NCI-H1417 (cell line): ENCODE measurements at places on chromosomes 2 and 18.

GRCh38 chr2:36446294-36446693 lies 90.7 kb downstream of the CRIM1 start:
- DNase-seq: no peak

- peak; percentile 7 for DNase-seq
These were observed 65.7 kb upstream of the ZNF236 start for GRCh38 chr18:76756531-76757253.

- peak; percentile 9 for DNase-seq
These were observed 43.6 kb downstream of the MRPS5 start for GRCh38 chr2:95077861-95078603.

DNA sequence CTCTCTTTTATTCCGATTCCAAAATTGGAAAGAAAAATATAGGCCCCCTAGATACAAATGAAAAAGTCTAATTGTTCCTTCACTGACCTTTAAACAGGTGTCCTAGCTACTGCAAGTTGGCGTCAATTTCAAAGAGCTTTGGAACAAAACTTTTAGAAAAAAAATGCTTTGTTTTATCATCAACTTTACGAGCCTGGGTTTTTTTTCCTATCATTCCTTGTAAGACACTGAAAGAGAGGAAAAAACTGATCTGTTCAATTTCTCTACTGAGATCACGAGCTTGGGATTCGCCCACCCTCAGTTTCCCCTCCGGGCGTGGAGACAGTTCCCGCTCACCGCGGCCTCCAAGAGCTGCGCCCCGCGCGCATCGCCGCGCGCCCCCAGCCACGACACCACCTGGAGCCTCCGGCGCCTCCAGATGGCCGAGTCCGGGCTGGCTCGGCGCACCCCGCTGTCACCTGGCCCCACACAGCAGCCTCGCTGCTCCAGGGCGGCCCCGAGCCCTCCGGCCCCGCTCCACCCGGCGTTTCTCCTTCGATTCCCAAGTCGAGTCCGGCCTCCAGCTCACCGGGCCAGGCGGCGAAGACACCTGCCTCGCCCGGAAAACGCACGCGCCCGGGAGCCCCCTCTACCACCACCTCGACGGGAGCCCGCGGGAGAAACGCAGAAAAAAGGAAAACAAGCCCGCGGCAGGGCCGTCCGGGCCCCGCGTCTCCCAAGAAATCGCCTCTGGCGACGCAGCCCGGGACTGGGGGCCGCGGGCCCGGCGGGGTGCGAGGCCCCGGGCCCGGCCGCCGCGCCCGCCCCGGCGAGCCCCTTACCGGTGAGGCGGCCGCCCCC lies 656 bp downstream of the TBC1D8 start:
- DNase-seq: no peak

DNA sequence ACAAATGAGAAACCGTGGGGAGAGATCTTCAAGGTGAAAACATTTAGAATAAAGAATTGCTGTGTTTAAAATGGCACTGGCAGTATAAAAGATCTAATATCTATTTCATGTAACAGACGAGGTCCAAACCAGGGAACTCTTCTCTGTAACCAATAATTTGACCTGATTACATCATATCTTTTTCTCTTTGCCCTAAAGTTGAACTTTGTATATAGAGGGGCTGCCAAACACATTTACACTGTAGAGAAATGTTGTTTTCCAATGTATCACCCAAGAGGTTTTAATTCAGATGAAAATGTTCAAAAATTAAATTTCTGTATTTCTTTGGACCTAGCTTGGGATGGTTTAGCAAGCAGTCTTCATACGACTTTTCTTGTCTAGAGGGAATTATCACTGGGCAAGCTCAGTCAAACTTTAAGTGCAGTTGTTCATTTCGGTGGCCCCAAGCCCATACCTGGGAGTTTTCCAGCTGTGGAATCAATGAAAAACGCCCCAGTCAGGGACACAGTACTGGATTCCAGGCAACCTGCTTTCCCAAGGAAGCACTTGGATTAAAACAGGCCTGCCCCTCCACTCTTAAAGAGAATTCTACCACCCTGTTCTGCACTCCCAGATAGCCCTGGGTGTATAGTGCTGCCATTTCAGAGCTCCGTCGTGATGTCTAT lies 208.5 kb upstream of the FN1 start:
- DNase-seq: no peak

DNA sequence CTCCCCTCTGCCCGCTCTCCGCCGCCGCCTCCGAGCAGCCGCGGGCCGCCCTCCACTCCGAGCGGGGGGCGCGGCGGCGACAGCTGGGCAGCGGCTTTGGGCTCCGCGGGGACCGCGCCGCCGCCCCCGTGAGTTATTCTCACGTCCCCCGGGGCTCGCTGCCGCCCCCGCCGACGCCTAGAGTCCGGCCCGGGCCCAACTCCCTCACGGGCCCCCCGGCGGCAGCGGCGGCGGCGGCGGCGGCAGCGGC lies 645 bp downstream of the MIB1 start:
- DNase-seq: no peak

DNA sequence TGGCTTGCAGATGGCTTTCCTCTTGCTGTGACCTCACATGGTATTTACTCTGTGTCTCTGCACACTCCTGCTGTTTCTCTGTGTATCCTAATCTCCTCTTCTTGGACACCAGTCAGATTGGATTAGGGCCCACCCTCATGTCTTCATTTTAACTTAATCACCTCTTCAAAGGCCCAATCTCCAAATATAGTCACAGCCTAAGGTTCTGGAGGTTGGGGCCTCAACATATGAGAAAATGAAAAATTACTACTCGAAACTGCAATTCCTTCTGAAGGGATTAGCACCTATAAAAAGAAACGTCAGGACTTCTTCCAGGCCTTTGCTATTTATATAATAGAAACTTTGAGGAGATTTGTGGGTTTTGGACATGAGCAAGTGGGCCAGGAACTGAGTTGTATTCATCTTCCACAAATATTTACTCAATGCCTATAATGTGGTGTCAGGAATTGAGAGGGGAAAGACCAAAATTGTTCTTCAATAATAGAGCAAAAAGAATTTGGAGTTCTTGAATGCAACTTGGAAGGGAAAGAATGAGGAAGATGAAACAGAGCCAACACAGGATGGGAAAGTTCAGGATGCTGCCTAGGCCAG lies 270.0 kb upstream of the FN1 start:
- no peak for DNase-seq

DNA sequence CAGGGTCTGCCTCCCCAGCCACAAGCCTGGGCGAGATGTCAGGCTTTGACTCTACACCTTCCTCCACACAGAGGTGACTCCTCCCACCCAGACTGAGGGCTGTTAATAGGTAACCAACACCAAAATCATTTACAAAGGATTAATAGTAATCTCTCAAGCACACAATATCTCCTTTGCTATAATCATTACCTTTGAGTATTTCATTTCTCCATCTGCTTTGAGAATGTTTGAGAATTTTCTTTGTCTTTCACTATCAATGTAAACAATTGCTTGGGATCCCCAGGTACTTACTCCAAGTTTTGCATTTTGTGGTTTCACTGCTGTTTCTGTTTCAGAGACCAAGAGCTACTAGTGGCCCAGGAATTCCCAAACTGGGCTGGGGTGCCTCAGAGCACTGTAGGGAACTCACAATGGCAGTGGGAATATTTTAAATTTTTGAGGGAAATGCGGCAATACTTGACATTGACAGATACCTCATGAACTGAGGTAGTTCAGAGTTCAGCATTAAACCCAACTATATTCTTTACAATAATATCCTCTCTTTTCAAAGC lies 166.4 kb upstream of the MGAT5 start:
- no peak for DNase-seq

DNA sequence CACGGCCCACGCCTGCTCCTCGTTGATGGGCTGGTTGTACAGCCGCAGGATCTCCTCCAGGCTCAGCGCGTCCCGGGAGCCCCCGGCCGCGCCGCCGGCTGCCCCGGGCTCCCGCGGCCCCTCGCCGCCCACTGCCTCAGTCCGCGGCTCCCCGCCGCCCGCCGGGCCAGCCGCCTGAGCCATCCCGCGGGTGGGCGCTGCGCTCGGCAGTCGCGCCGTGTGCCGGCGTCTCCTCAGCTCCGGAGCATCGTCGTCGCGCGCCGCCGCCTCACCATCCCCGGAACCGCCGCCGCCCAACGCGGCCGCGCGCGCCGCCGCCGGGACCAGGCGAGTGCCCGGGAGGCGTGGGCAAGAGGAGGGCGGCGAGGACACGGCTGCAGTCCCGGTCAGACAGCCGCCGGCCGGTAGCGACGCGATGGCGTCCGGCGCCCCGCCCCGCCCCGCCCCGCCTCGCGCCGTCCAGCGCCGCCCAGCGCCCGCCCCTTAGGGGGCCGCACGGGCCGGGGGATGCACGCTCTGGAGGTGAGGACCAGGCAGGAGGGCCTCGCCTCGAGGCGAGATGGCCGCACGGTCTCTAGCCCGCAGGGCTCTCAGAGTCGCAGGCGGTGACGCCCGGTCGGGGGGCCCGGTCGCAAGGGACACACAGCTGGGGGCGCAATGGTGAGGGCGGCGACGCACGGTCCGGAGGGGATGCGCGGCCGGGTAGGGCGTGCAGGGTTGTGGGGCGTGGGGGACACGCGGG lies at the start of gene SPIRE1:
TSS of gene SPIRE1 (minus strand) at position 424 of the 742 bp plus-strand sequence. CDS start at position 183, 241 bp downstream.
- peak; percentile 90 for DNase-seq

- no peak for DNase-seq
These were observed 563 bp upstream of the GMCL1 start for GRCh38 chr2:69828938-69829255.

DNA sequence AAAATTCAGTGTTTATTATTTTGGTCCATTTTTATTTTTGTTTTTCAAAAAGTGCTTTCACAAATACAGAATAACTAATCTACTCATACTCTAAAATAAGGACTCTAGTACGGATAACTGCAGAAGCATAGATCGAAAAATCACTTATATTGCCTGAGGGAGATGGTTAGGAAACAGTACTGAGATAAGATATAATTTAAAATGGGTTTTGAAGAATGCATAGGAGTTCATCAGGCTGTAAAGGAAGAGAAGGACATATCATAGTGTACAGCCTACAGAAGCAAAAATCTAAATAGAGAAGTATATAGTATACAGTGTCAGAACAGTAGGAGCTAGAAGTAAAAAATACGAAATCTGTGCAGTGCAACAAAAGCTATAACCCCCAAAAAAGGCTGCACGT lies 247.4 kb downstream of the SOX11 start:
- no peak for DNase-seq

DNA sequence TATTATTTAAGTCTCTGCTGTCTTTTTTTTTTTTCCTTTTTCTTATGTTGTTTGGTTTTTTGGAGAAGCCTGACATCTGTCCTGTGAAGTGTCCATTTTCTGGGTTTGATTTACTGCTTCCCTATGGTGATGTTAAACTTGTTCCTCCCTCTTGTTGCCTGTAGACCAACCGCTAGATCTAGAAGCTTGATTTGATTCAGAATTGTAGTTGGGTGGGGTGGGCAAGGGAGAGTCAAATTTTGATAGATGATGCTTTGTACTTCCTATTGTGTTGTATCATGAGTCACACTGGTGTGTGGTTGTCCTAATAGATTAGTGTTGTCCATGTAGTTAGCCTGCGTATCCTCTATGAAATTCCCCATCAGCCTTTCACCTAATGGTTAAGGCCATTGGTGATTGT lies 35.4 kb downstream of the CAB39 start:
- DNase-seq: no peak

DNA sequence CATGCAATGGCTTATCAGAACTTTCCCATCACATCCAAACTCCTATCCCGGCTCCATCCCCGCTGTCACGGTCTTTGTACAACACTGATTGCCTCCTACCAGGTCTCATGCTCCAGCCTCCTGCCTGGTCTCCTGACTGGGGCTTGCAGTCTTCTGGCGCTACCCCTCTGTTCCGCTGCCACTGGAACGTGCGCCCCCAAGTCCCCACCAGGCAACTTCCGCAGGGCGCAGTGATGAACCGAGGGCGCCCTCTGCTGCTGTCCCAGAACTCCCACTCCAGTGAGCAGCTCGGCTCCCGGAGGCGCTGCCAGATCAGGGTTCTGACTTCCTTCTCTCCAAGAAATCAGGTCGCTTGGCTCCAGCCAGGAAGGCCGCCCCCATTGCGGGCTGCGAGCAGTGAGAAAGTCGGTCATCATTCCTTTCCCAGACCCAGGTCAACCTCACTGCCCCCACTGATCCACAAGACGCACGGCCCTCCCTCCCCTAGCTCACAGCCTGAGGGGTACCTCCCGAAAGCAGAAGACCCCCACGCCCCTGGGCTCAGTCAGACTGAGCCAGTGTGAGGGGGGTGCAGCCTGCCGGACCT lies 43.9 kb upstream of the RAB11FIP5 start:
- DNase-seq: peak; percentile 71

- no peak for DNase-seq
These were observed 130.7 kb downstream of the ANKRD44 start for GRCh38 chr2:197179744-197180498.

GRCh38 chr18:33076601-33077000 lies 303.8 kb upstream of the KLHL14 start:
- no peak for DNase-seq

- DNase-seq: no peak
These were observed 21.2 kb downstream of the TYMS start for GRCh38 chr18:678482-679182.

GRCh38 chr2:199911877-199912161 lies 726 bp downstream of the C2orf69 start:
- DNase-seq: no peak

DNA sequence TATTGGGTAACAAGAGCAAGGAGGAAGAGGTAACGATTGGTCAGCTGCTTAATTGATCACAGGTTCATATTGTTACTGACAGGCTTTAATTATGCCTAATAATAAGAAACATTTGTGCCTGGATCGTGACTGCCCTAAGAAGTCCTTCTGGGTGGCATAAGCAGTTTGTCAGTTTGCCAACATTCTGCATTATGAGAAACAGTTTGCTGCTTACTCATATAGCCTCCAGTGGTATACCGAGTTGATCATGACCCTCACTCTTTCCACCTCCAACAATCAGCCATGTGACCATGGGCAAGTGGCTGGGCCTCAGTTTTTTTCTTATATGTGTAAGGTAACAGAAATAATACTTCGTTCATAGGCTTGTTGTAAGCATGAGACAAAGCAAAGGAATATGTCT lies 96.6 kb upstream of the CABLES1 start:
- DNase-seq: peak; percentile 30

GRCh38 chr2:12061286-12062052 lies 315.0 kb downstream of the LPIN1 start:
- no peak for DNase-seq

DNA sequence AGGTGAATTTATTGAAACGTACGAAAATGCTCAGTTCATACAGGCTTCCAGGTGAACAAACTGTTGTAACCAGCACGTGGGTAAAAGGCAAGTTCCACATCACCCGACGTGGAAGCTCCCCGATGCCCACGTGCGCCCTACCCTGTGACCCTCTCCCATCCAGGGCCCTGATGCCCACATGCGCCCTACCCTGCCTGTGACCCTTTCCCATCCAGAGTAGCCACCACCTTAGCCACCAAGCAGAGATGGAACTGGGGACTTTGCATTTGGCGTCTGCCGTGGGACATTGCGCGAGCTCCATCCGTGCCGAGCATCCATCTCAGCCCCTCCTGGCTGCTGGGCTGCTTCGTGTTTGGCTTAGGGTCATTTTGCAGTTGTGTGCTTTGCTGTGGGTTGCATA lies 37.5 kb downstream of the ANO7 start:
- no peak for DNase-seq

DNA sequence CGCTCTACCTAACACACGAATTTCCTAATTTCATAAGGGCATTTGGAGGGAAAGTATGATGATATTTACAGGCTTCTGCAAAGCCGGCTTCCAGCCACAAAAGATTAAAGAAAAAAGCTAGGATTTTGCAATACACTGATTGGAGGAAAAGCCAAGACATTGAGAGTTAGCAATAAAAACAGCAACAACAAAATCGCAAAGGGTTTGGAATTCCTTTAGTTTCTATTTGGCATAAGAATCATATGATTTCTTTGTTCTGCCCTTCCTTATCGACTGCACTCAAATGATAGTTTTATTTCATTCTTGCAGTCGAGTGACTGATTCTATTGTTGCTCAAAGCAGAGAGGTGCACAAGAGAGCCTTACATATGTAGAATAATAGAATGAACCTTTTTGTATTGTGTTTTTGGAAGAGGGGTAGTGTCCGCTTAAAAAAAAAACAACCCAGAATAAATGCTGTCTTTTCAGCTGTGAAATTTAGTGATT lies 3.9 kb upstream of the ZNF532 start:
- DNase-seq: no peak
